ENCODE measurements at places on chromosomes 4 and X. TPM values are rescaled to one million over a fixed set of nuclear protein-coding genes. Genes with fewer than 3 reads are reported as not detected.

KLHL4 gene
- not detected for total RNA-seq

UGT2B10 gene
- total RNA-seq, result not detected

FAM236C gene
- total RNA-seq, result not detected

CDKL2 gene
- total RNA-seq, result 2.4 TPM

MED12 gene
- total RNA-seq, result 46.2 TPM

NMU gene
- 0.53 TPM for total RNA-seq

NAT8L gene
- not detected for total RNA-seq

CXCL8 gene
- 11.9 TPM for total RNA-seq

ETDA gene
- not detected for total RNA-seq

CT45A2 gene
- not detected for total RNA-seq

SYTL4 gene
- total RNA-seq, result not detected

HERC5 gene
- 26.9 TPM for total RNA-seq

NUDT10 gene
- total RNA-seq, result 0.82 TPM

ARL9 gene
- total RNA-seq, result 0.37 TPM

BGN gene
- not detected for total RNA-seq

GAGE12E gene
- not detected for total RNA-seq

GPAT3 gene
- 5.6 TPM for total RNA-seq

GPR101 gene
- not detected for total RNA-seq

GPR119 gene
- not detected for total RNA-seq

C4orf50 gene
- total RNA-seq, result 2.1 TPM

ZNF81 gene
- 6.4 TPM for total RNA-seq

DUX4 gene
- not detected for total RNA-seq

SMARCA1 gene
- not detected for total RNA-seq

FRMD7 gene
- not detected for total RNA-seq

ADRA2C gene
- not detected for total RNA-seq

GABRB1 gene
- not detected for total RNA-seq

TKTL2 gene
- not detected for total RNA-seq

PPP3CA gene
- 14.6 TPM for total RNA-seq

ARMCX2 gene
- total RNA-seq, result 3.7 TPM

GABRG1 gene
- not detected for total RNA-seq

GPR50 gene
- total RNA-seq, result not detected

SYTL5 gene
- 0.26 TPM for total RNA-seq

L1CAM gene
- total RNA-seq, result 2.3 TPM

BMX gene
- total RNA-seq, result not detected

CFAP97 gene
- total RNA-seq, result 33.7 TPM

SUPT20HL2 gene
- total RNA-seq, result not detected

S100G gene
- total RNA-seq, result not detected

BLOC1S4 gene
- 15.9 TPM for total RNA-seq

EGFL6 gene
- total RNA-seq, result 0.21 TPM

ARAF gene
- 75.5 TPM for total RNA-seq

MTTP gene
- total RNA-seq, result not detected

P2RY10 gene
- 56.9 TPM for total RNA-seq

PITX2 gene
- not detected for total RNA-seq

NCAPG gene
- total RNA-seq, result 75.6 TPM

CENPVL2 gene
- total RNA-seq, result not detected

FGFR3 gene
- total RNA-seq, result 0.05 TPM

All from activated T-helper 17 cell treated with anti-CD3 and anti-CD28 coated beads, Interleukin-2, amount 50 U/mL, for 72 hours (primary cell).